Stimulated activated CD4-positive, alpha-beta T cell treated with anti-CD3 and anti-CD28 coated beads, Interleukin-15, amount 100 ng/mL, for 24 hours (primary cell): ENCODE measurements at places on chromosomes 16 and 17.
A peak's percentile ranks its signal among the peaks of the same experiment; 100 is the strongest.

DNA sequence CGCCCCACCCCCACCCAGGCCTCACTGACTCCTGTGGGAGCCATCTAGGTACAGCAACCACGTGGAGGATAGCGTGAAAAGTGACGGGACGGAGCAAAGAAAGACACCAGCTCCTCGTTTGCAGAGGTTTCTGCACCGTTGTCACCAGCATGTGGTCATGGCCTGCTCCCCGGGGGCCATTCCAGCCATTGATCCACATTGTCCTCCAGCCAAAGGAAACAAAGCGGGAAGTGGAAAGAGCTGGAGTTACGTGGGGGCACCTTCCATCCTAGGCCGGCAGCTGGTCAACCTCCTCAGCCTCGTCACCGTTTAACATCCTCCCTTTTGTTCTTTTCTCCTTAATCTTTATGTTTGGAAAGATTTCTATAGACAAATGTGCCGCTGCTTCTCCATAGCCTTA lies 153.7 kb downstream of the RPTOR start:
- DNase-seq, result no peak

GRCh38 chr16:89507214-89507833 lies 879 bp upstream of the SPG7 start:
- peak; percentile 13 for DNase-seq

- DNase-seq, result peak; percentile 74
These were observed 17.5 kb downstream of the COG7 start for GRCh38 chr16:23435500-23435899.

DNA sequence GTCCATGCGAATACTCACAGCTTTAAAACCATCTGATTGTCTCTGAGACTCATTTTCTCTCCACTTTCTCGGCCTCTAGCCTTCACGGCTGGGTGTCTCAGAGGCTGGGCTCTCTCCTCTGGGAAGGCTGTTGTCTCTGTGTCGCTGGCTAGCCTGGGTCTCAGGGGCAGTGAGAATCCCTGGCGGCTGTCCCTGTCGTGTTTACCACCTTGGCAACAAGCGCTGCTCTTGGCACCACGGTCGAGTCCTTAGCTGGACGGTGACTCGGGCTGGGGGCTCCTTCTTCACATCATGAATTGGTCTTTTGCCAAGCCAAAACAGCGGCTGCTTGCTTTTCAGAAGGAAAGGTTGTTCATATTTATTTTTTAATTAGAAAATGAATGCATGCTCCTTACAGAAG lies 81.1 kb downstream of the MSI2 start:
- no peak for DNase-seq

DNA sequence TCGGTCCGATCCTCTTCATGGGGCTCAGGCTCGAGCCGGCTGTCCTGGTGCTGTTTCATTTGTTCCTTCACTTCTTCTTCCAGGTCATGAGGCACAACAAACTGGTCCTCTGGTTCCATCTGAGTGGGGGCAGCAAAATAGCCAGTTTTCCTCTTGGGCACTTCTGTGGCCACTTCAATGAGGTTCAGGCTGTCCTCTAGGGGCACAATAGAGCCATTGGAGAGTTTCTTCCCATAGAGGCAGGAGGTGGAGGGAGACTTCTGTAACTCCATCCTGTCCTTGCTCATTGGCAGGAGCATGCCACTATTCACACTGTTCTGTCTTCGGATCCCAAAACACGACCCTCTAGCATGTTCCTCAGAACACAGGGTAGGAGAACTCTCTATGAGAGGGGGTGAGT lies 22.9 kb downstream of the MARVELD3 start:
- DNase-seq, result no peak

DNA sequence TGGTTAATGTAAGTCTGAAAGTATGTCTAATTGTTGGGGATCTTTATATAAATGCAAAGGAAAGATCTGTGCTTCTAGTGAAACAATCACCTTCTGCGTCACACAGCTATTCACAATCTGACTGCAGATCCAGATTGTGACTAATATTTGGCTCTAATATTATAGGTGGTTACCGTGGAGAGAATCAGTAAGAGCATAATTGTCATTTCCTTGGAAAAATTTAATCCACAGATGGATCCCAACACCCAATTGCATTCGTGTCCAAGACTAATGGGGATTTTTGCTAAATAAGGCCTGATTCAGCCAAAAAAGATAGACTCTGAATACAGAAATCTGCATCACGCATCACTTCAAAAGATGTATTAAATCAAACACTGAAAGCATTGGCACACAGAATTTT lies 2.7 kb upstream of the KCNJ2 start:
- DNase-seq, result no peak

DNA sequence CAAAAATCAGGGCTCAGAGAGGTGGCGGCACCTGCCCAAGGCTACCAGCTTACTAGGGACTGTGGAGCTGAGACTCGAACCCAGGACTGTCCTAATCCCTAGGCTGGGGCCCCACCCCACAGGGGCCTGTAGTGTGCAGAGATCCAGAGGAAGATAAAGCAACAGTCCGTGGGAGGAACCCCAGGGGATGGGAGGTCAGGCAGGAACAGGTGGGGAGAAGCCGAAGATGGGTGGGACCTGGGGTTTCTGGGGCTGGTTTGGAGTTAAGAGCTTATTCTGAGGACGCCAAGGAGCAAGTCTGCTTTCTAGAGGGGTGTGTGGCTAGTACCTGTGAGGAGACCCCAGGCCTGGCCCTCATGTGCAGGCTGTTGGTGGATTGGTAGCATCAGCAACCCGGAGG lies 14.9 kb downstream of the C16orf74 start:
- no peak for DNase-seq

GRCh38 chr16:86768228-86768791 lies 190.0 kb downstream of the FOXL1 start:
- DNase-seq, result no peak

DNA sequence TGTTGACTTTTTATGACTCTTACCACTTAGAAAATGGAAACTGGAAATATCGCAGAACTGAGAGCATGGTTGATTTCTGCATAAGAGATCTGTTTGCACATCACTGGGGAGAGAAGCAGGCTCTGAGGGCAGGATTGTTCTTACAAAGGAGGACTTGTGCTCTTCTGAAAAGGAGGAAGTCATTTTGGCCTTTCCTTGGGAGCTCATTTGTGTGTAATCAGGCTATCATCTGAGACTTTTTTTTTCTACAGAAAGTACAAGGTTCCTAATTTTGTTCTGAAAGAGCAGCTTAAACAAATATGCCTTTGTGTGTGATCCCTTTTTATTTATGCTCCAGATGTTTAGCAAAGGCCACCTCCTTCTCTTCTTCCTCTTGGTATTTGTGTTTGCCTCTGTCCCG lies 145.7 kb upstream of the CACNG5 start:
- no peak for DNase-seq

DNA sequence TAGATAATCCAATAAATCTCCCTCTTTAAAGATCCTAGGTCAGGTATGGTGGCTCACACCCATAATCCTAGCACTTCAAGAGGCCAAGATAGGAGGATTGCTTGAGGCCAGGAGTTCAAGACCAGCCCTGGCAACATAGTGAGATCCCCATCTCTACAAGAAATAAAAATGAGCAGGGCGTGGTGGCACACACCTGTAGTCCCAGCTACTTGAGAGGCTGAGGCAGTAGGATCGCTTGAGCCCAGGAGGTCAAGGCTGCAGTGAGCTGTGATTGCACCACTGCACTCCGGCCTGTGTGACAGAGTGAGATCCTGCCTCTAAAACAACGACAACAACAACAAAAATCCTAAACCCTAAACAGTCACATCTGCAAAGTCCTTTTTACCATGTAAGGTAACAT lies 2.0 kb upstream of the CCL22 start:
- DNase-seq, result no peak

DNA sequence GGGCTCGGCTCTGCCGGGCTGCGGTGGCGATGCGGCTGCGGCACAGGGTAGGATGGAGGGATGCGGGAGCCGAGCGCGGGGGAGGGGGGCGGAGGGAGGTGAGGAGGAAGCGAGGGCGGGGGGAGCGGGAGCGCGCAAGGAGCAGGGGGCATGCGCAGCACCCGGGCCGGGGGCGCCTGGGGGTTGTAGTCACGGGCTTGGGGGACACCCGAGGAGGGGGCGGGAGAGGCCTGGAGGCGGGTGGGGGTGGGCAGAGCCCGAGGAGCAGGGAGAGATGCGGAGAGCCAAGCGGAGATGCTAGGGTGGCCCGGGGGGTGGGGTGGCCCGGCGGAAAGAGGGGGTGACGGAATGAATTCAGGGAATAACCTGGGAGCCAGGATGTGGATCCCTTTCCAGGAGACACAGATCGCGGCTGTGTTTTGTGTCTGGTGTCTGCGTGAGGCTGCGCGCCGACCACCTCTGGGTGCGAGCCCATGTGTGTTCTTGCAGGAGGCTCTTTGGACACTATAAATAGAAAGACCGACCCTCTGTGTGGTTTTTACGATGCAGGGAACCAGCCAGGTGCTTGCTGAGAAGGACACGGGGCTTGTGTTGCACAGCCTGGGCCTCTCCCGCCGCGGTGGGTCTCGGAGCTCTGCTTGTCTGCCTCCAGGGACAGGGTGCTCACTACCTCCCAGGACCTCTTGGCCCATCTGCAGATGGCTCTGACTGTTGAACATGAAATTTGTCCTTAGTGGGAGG lies at the start of gene STX1B:
Gene STX1B, minus strand, starts transcription at position 54 of the 741 bp plus-strand sequence. CDS start 242 bp downstream, outside the sequence.
- DNase-seq, result peak; percentile 66

- DNase-seq, result no peak
These were observed 16.5 kb upstream of the ST6GALNAC1 start for GRCh38 chr17:76659928-76660655.

GRCh38 chr16:58741166-58741565 lies 7.0 kb upstream of the GOT2 start:
- no peak for DNase-seq

DNA sequence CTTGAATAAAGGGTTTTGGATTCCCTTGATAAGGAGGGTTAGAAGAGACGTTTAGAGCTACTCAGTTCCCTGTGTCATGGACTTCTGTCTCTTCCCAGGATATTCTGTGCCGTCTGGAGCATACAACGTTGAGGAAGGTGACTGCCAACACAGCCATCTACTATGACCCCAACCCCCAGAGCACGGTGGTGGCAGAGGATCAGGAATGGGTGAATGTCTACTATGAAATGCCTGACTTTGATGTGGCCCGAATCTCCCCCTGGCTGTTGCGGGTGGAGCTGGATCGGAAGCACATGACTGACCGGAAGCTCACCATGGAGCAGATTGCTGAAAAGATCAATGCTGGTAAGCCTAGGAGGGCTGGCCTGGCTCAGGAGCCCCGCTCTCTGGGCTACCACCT lies 24.7 kb downstream of the POLR2A start:
- no peak for DNase-seq

DNA sequence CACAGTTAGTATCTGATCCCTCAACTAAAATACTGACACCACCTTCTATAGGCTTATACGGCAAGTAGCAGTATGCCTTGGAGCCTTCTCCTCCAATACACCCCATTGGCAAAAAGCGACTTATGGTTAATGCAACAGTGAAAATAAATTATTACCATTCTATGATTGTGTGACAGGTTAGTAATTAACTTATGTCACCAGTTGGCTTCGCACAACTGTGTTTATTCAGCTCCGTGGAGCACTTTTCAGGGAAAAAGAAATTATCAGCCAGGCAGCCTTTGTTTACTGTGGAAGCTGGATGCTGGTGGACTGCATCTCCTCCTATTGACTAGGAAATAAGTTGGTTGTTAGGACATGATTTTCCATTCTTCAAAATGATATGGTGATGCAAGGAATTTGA lies 833.8 kb upstream of the RBFOX1 start:
- DNase-seq, result no peak

GRCh38 chr17:18959071-18959844 lies 7.3 kb downstream of the SLC5A10 start:
- DNase-seq, result no peak

DNA sequence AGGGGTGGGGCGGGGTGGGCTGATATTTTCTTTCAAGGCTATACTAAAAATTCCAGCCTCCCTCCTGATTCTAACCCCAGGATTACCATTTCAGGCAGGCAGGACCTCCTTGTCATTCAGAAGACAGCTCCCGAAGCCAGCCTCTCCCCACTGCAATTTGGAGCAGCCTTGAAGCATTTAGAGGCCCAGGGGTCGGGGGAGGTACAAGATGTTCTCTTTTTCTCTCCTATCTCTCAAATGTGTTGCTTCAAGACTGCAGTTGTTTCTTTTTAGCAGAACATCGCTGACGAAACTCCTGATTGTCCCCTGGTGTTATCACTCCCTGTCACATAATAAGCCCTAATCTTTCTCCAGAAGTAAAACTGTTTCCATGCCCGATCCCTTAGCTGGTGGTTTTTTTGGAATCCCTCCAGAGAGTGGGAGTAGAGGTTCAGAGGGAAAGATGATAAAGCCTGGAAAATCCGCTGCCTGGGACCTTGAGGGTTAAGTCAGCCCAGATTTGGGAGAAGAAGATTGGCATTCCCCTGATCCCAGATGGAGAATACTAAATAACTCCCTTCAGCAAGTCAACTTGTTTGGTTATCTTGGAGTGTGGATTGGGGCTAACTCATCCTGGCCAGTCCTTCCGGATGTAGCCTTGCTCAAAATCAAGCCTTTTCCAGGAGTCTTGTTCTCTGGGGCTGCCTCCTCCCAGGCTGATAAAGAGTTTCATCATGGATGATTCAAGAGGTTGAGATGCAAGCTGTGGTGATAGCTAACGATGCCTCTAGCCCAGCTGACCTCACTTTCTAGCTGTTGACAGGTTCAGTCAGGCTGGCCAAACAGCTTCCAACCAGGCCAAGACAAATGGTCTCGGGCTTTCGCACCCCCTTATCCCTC lies 71.3 kb downstream of the SOX9 start:
- DNase-seq, result no peak

DNA sequence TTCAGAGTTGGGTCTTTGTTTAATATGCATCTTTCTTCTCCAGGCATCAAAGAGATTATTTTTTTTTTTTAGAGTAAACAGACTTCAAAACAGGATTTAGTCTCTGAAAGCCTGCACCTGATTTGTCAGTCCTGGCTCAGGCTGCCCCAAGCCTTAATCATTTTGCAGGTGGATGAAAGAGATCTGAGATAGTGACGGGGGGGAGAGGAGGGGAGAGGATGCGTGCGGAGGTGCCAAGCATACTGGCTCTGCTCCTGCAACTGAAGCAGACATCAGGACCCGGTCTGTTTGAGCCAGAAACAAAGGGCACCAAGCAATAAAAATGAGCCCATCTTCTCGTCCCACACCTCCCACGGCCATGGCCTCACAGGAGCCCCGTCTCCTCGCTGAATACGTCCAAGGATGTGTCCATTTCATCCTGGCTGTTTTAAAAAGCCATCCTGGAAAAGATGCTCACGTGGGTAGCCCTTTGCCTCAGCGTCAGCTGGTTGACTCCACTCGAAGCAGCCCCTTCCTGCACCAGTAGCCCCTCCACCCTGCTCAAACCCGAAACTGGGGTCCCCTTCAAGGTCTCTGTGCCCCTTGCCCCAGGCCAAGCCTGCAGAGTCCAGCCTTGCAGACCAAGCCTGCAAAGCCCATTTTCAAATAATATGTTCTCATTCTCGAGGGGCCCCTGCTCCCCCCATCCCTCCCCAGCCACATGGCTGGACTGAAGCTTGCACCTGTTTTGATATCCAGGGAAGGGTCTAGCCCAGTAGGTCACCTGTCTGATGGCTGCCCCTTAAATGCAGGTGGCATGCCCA lies 84.8 kb upstream of the TNRC6C start:
- no peak for DNase-seq

- DNase-seq, result no peak
These were observed 86.4 kb downstream of the TEX14 start for GRCh38 chr17:58605470-58605869.

- DNase-seq, result no peak
These were observed 41.5 kb downstream of the NF1 start for GRCh38 chr17:31136319-31136718.

GRCh38 chr17:18157354-18157985 lies 26.2 kb upstream of the ALKBH5 start:
- DNase-seq, result no peak
